Fibroblast of upper back skin (primary cell): ENCODE measurements at places on chromosomes 6 and 20.

GRCh38 chr6:27785294-27785693 lies 126.9 kb downstream of the OR2B2 start:
- DNase-seq: no peak

GRCh38 chr6:157382821-157383220 lies 1.8 kb downstream of the ZDHHC14 start:
- DNase-seq: no peak

DNA sequence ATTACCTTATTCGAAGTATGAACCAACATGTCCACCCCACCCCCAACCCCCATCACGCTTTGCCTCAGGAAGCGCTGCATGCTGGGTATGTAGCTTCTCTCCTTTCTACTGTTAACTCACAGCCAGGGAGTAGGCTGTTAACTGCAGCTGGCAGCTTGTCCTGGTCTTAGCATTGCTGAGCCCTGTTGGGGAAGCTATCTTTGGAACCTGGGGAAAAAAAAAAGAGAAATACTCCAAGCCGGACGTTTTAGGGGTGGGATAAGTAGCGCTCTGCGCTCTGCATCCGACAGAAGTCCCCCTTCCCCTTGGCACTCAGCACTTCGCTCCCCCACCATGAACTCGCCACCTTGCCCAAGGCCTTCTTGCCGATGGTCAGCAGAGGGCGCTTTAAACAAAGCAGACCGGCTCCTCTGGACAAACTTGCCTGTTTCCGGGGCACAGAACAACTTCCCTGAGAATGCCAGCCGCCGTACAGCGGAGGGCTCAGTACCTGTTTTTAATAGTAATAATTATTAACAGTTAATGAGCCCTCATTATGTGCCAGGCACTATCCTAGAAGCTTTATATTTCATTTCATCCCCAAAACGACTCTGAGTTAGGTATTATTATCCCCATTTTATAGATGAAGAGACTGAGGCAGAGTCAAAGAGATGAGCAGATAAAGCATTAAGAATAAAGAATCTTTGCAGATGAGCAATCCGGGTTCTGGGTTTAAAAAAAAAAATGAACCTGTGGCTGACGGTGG lies 35.2 kb upstream of the MDFI start:
- peak; percentile 85 for DNase-seq

- DNase-seq: no peak
Measured at GRCh38 chr6:130583268-130583667, 217.5 kb downstream of the TMEM200A start.

DNA sequence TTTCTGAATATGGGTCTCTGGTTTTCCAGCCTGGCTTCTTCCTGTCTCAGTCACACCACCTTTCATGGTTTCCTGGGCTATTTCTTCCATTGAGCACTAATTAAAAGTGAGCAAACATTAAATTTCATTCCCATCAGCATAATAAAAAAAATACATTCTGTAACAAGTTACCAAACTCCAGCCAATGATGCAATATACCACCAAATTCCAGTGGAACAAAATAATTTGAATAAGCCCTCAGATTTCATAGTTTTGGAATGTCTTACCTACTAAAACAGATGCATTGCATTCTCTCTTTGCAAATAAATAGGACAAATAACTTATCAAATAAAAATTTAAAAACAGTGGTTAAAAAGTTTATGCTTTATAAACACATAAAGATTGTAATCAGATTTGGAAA lies 97.8 kb upstream of the PRDM1 start:
- DNase-seq: peak; percentile 64

DNA sequence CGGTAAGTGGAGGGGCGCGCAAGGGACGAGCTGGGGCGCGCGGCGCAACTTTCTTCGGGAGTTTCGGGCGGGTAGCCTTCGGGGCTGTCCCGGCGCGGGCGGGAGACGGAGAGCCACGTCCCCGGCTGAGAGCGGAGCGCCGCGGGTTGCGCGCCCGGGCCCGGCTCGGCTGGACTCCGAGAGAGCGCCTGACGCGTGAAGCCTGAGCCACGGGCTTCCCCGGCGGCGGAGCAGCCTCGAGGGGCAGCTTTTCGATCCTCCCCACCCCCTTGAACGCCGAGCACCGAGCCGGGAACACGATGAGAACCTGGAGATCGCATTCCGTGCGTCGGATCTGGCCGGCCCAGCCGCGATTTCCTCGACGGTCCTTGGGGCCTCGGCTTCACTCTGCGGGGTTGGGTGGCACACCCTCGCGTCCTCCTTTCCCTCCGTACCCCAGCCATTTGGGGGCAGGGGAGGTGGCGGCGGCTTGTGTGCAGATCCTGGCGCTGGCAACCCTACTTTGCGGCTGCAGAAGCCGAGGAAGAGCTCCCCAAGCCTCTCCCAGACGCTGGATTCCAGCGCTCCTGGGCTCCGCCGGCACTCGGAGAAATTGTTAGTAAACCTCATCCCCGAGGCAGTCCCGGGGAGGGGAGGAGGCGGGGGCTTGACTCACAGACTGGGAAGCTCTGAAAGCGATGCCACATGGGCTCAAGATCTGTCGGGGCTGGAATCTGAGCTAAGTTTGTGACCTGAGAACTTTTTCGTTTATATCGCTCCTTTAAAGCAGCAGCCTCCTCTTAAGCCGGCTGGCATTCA lies 572 bp downstream of the DSE start:
- peak; percentile 94 for DNase-seq

DNA sequence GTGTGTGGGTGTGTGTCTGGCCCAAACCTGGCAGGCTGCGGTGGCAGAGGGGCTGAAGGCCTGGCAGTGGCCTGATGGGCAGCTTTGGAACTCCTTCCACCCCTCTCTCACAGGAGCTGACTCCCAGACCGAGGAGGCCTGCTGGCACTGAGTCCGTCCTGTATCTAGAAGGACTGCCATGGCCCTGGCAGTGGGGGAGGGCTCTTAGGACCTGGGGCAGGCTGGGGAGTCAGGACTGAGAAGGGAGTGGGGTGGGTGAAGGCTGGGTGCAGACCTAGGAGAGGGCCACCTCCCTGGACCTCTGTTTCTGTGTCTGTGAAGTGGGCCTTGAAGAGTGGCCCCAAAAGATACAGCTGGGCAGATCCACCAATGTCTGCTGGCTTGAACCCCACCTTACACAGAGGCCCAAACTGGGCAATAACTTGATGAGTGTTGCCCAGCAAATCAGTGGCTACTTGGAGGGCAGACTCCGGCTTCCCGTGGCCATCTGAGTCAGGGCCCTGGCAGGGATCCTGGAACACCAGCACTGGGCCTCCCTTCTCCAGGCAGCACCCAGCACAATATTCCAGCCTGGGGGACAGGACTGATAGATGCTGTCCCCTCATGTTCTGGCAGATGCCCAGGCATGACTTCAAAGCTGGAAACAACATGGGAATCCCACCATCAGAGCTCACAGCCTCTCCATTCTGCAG lies 46.7 kb upstream of the BLCAP start:
- DNase-seq: no peak

GRCh38 chr6:150646228-150646627 lies 46.5 kb downstream of the PLEKHG1 start:
- DNase-seq: no peak

- DNase-seq: peak; percentile 67
Measured at GRCh38 chr6:43278524-43279078, 19.5 kb upstream of the SLC22A7 start.

GRCh38 chr6:134640229-134640628 lies 309.7 kb downstream of the ALDH8A1 start:
- DNase-seq: no peak

DNA sequence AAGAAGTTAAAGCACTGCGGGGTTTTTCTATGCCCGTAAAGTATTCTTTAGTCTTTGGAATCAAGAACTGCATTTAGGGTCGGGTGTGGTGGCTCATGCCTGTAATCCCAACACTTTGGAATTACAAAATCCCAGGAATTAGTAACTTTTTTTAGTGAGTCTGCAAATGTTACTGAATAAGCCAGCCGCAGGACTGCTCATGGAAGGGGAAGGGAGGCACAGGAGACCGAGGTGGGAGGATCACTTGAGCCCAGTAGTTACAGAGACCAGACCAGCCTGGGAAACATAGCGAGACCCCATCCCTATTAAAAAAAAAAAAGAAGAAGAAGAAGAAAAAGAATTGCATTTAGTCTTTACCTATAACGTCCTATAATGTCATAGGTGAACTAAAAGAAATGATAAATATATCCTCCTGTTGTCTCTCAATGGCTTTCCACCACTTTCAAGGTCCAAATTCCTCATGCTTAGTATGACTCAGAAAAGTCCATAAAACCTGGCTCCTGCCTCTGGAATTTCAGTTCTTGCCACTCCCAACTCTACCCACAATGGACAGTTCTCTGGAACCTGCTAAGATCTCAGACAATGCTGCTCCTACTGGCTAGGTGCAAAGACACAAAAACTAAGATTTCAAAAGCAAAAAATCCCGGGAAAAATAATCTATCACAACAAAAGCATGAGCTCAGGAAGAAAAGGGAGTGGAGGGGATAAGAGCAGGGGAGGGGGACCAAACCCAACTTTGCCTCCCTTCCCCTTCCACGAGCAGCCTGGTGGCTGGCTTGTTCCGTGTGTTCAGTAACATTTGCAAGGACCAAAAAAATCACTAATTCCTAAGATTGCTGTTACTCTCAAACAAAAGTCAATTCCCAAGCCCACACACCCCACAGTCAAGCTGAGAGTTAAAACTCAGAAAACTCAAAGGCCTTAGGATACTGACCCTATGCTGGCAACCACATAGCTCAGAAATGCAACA lies 39.0 kb downstream of the B4GALT5 start:
- peak; percentile 67 for DNase-seq

GRCh38 chr6:3741477-3741871 lies 10.0 kb downstream of the PXDC1 start:
- DNase-seq: no peak

DNA sequence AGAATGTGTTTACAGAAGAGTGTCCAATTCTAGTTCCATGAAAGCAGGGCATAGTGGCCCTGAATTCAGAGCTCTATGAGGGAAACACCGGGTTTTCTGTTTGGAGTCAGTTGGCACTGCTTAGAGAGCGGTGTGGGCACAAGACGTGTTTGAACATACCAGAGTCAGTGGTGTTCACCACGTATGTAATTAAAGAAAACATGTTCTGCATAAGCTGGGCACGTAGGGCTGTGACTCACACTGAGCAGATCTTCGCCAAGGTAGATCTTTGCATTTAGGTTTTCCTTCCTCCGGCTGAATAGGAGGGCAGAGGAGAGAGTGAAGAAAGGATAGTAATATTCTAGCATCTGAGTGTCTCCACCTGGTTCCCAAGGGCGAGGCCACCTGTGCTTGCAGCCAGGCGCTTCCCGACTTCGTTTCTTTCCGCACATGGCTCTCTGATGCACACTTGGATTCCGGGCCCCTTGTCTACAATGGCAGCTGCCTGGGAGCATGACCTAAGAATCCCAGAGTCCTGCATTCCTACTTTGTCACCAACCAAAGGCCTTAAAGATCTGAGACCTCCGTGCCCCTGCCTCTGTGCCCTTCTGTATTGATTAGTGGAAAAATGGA lies 136.2 kb downstream of the ERMARD start:
- no peak for DNase-seq

GRCh38 chr6:50992704-50993625 lies 174.3 kb downstream of the TFAP2B start:
- no peak for DNase-seq

DNA sequence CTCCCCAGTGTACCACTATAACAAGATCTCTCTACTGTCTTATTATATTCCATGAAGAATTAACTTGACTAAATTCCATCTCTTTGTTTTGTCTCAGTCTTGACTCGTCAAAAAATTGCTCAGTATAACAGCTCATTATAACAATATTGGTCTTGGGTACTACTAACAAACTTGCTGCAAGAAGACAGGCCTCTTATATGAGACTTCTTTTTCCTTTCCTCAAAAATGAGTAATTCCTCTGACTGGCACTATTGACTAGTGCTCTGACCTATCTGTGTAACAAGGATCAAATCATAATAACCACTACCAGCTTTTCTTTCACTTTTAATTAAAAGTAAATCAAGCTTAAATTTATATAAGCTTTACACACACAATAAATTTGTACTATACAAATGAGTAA lies 91.3 kb upstream of the THEMIS start:
- DNase-seq: no peak
